ENCODE measurements at places on chromosomes 13 and 19.

GRCh38 chr19:23971598-23971997 lies 56.9 kb downstream of the ZNF726 start:
- DNase-seq = no peak

GRCh38 chr13:109485136-109485794 lies 301.1 kb downstream of the IRS2 start:
- no peak for DNase-seq

GRCh38 chr19:17829855-17830566 lies 8.7 kb upstream of the INSL3 start:
- DNase-seq = peak; percentile 27

DNA sequence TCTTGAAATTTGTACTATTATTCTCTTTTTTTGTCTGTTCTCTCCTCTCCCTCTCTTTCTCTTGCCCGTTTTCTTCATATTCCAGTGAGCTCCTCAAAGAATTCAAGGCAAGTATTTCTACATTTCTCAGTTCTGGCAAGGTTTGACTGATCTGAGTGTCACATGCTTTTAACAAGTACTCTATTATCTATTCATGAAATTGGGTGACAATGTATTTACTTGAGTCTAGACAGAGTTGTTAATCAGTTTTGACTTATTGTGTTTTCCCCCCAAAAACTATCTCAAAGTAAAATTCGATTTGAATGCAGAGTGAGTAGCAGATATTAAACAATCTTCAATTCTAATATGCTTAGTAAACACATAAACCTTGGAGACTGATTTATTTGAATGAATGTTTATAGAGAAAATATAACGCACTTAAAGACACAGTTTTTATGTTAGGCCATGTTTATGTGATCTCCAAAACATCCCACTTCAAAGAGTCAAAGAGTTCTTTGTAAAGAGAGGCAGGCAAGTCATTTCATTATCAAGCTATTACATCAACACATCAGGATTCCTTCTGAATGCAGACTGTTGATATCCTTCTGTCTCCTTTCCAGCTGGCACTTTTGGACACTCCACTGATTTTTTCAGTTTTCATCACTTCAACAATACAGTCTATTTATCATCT lies 166.6 kb downstream of the SLITRK6 start:
- no peak for DNase-seq

DNA sequence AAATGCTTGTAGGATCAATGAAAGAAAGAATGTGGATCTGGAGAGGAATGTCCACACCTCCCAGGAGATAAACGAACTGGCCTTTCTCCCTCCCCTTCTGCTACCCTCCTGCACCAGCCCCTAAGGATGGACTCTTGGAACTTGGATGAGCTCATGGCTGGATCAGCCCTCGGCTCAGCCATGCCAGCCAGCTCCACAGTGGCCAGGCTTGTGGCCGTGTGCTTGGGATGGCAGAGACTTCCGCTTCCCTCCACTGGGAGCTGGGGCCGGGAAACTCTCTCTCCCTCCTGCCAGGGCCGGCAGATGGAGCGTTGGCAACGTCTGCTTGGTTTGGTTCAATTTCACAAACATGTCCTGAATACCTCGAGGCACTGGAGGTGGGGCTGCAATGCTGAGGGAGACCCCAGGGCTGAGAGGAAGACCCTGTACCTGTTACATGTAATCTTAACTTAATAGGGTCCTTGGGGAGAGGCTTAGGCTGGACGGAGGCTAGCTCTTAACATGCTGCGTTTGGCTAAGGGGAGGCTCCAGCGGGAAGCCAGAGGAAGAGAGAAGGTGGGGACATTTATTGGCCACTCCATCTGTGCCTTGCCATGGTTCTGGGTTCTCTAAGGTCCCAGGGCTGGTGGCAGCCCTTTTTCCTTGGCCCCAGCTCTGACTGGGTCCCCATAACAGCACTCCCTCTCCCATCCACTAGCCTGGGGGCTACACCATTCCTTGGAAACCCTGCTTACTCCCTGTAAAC lies 152.5 kb downstream of the IER2 start:
- no peak for DNase-seq

Measured in fibroblast of skin of left quadriceps (primary cell).